Esophagus squamous epithelium (tissue), 5 donors: ENCODE measurements at places on chromosomes 2 and 18. TPM values are rescaled to one million over a fixed set of nuclear protein-coding genes. Genes with fewer than 3 reads are reported as not detected.

MRPS9 gene
- total RNA-seq = 20.5 TPM

REG3G gene
- not detected for total RNA-seq

TMEM237 gene
- total RNA-seq = 12.8 TPM

DNA sequence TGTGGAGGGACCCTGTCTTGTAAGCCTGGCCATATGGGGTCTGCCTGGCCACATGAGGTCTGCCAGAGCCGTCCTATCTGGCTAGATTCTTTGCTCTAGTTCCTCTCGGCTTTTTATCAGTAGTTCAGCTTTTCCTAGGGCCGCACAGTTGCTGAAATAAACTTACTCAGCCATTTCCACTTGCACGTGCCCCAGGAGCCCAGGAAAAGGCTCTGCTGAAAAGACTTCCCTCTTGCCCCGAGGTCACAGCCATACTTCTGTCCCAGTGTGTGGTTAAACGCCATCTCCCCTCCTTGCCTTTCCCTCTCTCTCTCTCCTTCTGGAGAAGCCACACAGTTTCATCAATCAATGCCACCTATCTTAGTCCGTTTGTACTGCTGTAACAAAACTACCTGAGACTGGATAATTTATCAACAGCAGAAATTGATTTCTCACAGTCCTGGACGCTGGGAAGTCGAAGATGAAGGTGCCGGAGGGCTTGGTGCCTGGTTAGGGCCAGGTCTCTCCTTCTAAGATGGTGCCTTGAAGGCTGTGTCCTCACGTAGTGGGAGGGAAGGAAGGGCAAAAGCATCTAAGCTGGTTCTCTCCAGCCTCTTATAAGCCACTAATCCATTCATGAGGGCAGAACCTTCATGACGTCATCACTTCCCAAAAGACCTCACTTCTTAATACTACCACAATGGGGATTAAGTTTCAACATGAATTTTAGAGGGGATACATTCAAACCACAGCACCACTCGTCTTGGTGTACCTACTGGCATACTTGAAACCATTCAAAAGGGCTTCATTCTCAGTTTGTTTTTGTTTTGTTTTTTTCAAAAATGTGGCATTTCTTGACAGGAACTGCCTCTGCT lies 11.2 kb upstream of the GALM start:
- DNase-seq = no peak

DNA sequence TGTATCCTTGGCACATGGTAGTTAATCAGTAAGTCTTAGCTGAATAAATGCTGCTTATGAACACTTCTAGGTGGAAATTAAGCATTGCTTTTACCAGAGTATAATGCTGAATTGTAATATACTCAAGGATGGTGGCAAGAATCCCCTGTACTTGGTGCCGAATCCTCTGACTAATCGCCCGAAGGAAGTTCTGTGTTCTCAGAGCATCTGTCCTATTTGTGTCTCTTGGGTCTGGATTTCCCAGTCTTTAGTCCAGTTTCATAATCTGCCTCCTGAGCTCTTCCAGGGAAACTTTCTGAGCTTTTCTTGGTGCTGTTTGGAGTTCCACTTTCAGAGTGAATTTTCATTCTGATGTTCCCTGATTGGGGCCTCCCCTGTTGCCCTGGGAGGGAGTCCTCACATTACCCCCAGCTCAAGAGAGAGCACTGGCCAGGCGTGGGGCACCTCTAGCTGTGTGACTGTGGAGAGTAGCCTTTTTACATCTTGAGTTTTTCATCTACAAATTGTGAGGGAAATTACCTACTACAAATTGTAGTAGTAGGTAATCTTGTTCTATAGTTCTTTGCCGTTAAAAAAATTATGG lies 144.9 kb downstream of the LTBP1 start:
- DNase-seq = no peak

DNA sequence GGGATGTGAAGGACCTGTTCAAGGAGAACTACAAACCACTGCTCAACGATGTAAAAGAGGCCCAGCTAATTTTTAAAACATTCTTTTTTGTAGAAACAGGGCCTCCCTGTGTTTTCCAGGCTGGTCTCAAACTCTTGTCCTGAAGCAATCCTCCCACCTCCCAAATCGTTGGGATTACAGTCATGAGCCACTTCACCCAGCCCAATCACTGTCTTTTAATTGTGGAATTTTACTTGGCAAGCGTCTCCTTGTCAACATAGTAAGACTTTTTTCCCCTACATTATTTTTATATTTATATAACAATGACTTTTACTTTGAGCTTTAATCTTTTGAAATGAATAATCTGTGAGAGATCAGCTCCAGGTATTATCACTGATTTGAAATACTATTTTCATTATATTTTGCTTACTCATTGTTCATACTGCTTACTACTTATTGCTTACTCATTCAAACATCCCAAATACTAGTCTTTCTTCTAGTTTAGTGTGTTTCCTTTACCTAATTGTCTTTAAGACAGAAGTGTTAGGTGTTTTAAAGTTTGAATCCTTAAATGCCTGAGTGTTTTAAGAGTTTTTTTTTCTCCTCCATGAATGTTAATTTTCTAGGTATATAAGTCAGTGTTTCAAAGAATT lies 48.9 kb downstream of the PTPN4 start:
- no peak for DNase-seq

DNA sequence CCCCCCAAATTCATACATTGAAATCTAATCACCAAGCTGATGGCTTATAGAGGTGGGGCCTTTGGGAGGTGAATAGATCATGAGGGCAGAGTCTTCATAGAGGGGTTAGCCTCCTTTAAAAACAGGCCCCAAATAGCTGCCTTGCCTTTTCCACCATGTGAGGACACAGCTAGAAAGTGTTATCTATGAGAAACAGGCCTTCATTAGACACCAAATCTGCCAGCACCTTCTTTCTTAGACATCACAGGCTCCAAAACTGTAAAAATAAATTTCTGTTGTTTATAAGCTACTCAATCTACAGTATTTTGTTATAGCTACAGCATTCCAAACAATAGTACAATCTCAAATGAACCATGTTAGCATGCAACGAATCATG lies 459.3 kb upstream of the GCFC2 start:
- no peak for DNase-seq
